Right lobe of liver (tissue), 6 donors: ENCODE measurements at places on chromosomes 11 and 22.

DNA sequence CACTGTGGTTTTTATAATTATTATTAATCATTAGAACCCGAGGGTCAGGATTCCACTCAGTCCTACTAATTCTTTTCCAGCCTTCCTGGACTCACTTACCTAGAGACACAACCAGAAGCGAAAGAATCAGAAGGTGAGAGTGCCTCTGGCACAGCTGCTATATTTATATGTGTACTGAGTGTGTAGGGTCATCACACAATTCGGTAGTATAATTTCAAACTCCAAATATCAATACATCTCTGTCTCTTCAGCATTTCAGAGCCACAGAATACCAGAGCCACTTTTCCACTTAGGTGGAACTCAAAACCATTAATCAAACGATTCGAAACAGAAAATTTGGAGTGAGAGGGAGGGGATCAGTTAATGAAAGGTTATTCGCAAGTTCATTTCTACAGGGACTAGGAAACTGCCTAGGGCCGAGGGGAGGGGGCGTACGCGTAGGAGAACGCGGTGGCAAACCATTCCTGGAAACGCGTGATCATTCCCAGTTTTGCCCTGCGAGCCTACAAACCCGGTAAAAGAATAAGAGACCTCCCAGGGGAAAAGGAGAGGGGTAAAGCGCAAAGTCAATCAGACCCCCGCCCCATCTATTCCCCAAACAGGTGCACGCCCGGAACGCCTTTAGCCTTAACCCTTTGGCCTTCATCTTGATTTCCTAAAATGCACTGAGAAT, 5.4 kb downstream of the BSX start:
- no peak for DNase-seq

DNA sequence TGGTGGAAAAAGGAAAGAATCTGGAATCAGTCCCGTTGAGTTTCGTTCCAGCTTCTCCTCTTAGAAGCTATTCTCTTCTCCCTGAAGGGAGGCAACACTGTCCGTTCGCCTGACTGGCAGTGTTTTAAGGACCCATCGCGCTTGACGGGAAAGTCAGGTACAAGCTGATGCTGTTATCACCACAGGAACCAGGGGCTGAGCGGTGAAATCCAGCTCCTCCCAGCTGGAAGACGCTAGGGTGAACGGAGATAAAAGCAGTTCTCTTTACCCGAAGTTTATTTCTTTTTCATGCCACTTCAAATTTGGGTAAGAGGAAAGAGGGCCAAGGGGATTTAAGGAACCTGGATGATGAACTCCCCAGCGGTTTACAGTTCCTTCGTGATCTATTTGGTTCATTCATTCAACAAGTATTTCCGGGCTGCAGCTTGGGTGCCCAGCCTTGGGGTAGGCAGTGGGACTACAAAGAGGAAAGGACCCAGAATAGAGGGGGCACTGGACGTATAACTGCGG, 551 bp upstream of the DEUP1 start:
- no peak for DNase-seq

DNA sequence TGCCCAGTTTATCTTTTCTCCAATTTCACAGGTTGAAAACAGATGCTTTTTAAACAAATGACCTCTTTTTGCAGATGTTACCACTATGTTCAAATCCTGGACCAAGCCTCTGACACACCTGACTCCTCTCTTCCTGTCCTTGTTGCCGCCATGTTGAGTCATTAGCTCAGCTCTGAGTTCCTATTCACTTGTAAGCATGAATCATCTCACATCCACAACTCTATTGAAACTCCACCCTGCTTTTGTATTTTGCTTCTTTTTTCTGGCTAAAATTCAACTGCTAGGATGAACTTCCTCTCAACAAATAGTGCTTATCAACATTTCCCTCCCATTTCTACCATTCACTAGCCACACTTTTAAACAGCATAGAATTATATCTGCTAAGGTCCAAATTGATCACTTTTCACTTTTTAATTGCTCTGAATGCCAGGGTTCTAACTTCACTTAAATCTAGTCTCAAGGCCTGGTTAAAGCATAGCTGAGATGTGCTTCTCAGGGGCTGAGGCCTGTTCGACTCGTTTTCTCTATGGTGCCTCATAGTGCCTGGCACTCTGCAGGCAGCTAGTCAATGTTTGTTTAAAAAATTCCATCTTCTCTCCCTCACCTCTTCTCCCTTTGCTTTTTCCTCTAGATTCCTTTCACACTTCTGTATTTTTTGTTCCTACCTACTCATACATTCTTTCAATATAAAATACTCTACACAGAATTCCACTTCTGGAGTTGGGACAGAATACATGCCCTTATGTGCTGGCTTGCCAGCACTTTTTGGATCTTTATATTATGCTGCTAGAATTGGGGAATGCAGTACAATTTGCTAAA, 3.9 kb downstream of the JOSD1 start:
- DNase-seq = no peak

GRCh38 chr11:96189351-96189750, 153.6 kb downstream of the MAML2 start:
- no peak for DNase-seq

GRCh38 chr11:134556186-134556585, 144.1 kb upstream of the B3GAT1 start:
- DNase-seq = no peak

- DNase-seq = no peak
Observed at GRCh38 chr11:27012234-27012921, 18.5 kb downstream of the FIBIN start.

DNA sequence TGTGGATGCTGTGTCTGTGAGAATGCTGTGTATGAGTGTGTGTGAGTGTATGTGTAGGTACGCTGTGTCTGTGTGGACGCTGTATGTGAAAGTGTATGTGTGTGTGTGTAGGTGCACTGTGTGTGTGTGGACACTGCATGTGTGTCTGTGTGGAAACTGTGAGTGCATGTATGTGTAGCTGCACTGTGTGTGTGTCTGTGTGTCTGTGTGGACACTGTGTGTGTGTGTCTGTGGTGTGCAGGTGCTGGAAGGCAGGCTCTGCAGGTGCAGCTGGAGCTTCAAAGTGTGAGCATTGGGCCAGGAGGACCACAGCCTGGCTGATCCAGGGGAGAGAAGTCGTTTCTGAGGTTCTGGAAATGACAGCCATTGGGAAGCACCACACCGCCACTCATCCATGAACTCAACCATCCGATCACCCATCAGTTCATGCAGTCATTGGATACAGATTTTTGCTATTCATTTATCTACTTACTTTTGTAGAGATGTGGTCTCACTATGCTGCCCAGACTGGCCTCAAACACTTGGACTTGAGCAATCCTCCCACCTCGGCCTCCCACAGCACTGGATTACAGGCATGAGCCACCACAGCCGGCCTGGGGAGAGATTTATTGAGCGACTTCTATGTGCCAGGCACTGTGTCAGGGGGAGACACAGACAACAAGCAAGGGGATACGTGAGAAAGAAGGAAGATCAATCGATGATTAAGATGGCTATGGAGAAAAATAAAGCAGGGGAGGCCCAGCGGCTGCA, 9.6 kb downstream of the TRPM5 start:
- DNase-seq = no peak

GRCh38 chr22:38755911-38756532, at the start of gene SUN2:
TSS of gene SUN2 (minus strand) at chr22:38755998. CDS start at chr22:38752628, 3,370 bp downstream.
- peak; percentile 96 for DNase-seq

DNA sequence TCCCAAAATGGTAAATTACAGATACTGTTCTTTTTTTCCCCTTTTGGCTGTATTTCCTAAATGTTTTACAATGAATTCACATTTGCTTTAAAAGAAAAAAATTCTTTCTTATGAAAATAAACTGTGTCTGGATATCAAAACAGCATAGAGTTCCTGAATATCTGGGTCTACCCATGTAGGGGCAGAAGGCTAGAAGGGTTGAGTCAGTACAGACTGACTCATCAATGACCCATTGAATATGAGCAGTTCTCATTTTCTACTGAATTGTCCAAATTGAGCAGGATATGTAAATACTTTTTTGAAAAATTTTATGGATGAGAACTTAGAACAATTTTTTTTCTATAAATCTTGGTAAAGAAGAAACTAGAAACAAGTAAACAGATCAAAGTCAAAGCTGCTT, 16.3 kb upstream of the C11orf87 start:
- no peak for DNase-seq

GRCh38 chr11:64249563-64250414, 1.5 kb upstream of the PLCB3 start:
- no peak for DNase-seq

- no peak for DNase-seq
Observed at GRCh38 chr22:37638391-37639069, 939 bp upstream of the SH3BP1 start.

- no peak for DNase-seq
Observed at GRCh38 chr11:131601586-131601985, 231.2 kb downstream of the NTM start.

DNA sequence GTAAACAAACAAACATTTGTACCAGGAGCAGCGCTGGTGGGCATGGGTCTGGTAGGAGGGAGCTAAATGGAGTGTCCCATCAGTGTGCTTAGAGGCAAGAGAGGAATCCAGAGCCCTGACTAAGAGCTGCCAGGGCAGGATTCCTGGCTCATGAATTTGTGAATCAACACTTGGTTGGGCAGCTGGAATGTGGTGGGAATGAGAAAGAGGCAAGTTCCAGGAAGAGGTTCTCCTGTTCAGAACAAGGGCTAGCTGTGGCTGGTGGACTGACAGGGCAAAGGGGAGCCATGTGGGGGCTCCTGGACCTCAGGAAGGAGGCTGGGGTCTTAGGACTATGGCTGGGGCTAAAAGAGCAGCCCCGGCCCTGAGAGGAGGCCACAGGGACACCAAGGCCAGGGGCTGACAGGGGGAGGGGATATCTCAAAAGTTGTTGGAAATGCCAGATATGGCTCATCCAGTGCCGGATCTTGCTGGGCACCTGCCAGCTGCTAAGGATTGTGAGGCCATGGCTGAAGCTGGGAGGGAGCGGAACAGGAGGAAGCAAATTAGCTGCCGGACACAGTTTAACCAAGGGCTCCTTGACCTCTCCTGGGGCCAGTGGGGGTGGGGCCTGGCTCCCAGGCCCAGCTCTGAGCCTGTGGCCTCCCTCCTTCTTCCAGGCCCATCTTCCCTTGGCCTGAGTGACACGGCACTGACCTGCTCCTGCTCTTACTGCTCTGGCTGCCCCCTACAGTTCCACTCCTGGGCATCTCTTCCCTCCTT, 14.6 kb upstream of the P2RY6 start:
- no peak for DNase-seq

- no peak for DNase-seq
Observed at GRCh38 chr11:21582791-21583190, 610.1 kb upstream of the ANO5 start.

DNA sequence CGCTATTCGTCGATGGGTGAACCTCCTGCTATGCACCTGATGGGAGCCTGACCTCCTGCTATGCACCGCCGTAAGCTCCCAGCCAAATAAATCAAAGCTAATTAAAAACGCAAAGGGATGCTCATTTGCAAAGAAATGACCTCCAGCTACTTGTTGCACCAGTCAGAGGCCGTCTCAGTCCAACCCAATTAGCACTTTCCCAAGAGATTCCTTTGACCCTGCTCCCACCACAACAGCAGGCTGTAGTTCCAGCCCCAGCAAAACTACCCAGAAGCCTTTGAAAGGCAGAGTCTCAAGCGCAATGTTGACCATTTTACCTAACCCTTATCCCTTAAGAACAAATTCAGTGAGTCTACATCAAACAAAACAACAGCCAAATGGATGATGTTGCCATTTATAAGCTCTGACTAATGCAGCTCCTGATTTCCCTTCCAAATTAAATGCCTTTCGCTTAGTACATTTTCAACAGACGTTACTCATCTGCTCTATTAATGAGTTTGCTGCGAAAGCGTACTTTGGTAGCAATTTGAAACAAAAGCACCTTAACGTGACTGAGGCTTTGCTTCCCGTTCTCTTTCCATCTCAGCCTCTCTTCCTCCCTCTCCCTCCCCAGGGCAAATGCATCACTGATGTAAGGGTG, 17.2 kb upstream of the BSX start:
- no peak for DNase-seq

DNA sequence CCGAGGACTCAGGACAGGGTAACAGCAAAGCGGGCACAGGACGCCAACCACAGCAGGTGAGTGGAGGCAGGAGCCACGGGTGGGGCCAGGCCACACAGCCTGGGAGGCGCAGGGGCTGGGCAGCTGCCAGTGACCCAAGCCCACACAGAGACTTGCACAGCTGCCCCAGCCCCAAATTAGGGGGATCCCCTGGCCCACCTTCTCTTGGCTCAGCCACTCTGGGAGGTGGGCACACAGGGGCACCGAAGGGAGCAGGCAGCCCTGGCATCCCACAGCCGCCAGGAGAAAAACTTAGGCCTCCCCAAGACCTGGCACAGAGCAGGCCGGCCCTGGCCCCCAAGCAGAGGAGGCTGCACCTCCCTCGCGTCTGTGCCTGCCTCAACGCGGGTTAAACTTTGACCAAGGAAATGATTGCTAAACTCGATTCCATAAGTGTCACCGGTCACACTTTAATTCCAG, at the start of gene SLC22A12:
Gene SLC22A12 (plus strand): TSS at position 458 of the 459 bp plus-strand sequence. CDS start 337 bp downstream, outside the sequence.
- peak; percentile 30 for DNase-seq

- DNase-seq = no peak
Observed at GRCh38 chr22:39367035-39367434, 17.2 kb downstream of the SYNGR1 start.

GRCh38 chr11:67632175-67632981, 2.6 kb upstream of the NUDT8 start:
- DNase-seq = peak; percentile 96

DNA sequence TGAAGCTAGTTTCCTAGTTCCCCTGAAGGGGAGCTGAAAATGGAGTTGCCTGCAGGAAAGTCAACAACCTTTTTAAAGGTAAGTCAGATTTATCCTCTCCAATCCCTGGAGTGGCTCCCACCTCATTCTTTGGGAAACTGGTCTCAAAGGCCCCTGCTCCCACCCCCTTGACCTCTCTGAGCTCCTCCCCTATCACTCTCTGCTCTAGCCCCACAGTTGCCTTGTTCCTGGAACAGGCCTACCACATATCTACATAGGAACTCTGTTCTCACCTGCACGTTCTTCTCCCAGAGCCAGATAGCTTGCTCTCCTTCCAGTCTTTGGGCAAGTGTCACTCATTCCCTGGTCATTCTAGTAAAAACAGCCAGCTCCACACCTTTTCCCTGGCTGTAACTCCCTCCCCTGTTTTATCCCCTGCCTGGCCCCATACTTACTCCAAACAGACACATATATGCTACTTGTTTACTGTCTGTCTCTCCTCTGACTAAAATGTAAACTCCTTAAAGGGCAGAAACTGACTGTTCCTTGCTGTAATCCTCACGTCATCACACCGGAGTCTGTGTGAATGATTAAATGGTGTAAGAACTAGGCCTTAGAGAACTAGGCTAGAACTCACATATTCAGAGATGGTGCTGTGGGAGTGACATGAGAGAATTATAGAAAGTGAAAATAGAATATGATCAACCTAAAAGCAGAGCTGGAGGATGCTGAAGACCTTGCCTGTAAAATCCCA, 53.3 kb downstream of the TCF20 start:
- no peak for DNase-seq

DNA sequence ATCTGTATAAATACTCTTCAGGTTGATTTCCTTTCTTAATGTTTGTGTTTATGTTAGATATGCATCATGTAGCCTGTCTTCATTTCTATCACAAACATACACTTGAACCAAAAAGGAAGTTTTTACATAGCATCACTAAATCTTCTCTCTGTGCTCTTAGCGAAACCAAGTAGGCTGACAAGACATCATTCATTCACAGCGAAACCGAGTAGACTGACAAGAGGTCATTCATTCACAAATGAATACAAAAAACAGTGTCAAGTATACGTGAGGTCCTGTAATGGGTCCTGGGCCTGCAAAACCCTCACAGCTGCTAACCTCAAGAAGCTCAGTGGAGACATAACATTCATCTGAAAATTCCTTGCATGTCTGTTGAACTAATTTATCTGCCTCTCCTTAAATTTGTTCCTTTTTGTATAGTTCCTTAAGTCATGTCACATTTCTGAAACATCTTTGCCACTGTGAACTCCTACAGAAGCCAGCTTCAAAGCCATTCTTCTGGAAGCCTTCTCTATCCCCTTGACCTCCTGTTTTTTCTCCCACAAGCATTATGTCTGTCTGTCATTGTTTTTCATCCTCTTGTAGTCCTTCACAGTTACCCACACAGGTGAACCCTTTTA, 9.8 kb upstream of the HBE1 start:
- DNase-seq = no peak
